Activated effector memory CD4-positive, alpha-beta T cell treated with anti-CD3 and anti-CD28 coated beads, Interleukin-2, amount 50 U/mL, for 16 hours (primary cell): ENCODE measurements at places on chromosomes 6 and 20.

DNA sequence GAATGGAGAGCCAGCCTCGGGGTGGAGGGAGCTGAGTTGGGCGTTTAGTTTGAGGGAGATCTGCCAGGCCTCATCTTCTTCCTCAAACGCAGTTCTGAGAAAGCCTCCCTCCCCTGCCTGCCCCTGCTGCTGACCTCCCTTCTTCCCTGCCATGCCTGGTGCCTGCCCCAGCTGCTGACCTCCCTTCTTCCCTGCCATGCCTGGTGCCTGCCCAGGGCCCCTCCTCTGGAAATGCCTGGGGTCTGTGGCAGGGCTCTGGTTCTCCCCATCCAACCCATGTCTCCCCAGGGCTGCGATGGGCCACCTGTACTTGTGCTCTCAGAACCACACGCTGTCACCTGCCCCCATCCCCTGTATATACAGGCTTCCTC lies 114.6 kb downstream of the VEGFA start:
- DNase-seq: no peak

DNA sequence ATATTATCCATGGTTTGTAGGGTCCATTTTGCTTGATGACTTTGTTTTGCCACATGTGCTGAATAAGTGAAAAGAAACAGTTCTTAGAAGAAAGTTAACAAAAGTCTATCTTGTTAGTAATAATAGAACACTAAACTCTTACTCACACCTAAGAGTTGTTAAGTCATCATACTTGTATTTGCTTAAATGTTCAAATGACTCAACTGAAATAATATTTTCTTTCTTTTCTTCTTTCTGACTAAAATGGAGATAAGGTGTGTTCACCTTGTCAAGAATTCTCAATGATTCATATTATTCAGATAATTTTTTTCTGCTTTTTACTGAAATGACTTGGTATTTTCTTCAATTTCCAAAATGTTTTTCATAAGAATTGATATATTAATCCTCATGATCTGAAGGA lies 327.2 kb downstream of the HTR1B start:
- no peak for DNase-seq

DNA sequence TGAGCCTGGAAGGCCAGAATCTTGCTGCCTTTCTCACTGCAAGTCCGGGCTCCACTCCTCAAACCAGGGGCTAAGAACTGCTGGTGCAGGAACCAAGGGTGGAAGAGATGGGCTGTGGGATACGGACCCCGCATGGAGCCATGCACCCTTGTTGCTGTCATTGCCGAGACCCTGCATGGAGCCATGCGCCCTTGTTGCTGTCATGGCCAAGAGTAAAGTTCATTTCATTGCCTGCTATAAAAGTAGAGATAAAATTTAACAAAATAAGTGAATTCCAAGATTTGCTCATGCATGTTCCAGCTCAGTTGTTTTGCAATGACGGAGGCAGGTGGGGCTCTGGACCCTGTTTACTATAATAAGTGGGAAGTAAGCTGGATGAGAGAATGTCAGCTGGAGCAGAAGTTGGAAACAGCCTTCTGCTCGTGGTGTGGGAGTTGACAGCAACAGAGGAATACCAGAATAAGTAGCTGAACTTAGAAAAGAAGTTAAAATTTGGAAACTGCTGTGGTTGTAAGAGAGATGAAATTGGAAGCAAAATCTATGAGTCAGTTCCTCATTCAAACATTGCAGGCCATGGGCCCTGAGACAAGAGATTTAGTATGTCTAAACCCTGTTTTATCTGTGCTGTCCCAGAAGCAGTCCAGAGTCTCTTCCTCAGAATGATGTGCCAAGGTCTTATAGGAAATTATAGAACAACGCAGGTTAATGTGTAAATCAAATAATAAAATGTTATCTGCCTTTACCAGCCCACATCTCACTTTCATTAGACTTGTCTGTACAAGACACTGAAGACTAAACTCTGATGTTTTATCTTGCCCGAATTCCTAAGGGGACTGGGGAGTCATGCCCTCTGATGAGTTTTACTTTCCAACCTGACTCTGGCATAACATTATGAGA lies 15.8 kb upstream of the THBS2 start:
- DNase-seq: peak; percentile 30

- no peak for DNase-seq
These were observed 142.1 kb upstream of the PHACTR3 start for GRCh38 chr20:59462249-59462648.

- DNase-seq: no peak
These were observed 19.8 kb downstream of the IBTK start for GRCh38 chr6:82227770-82228169.

- no peak for DNase-seq
These were observed 136.9 kb downstream of the SASH1 start for GRCh38 chr6:148479497-148479896.

DNA sequence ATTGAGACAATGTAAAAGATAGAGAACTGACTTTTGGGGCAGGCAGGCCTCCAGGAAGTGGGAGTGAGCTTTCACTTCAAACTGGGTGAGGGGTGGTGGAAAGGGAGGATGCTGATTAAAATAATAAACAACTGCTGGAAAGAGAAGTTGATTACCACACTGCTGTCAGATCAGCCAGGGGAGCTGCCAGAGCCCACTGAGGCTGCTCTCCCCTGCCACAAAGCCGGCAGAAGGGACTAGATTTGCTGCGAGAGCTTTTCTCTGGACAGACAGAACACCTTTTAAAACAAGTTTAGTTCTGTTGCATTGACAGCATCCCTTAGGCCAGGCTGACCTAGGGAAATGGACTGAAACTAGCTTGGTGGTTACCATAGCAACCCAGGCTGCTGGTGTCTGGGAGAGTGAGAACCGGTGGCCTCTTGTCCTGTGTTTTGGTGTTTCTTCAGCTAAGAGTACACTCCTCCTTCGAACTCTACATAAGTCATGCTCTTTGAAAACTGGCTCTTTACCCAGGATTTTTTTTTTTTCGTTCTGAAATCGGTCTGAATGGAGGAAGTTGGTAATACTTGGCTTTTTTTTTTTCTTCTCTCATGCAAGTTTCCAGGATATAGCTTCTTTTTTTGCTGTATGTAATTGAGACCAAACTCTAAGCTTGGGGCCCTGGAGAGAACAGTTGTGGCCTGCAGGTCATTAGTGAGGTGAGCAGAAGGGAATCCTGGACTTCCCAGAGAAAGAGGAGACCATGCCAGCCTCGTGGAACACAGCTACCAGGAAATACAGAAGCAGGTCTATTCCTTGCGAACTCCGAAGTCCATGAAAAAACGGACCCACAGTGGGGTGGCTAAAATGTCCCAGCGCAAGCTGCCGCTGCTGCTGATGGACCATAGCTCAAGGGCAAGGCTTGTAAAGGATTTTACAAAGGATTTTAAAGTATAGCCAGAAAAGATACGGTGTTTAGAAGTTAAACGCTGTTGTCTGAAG lies 374.4 kb downstream of the UTRN start:
- peak; percentile 65 for DNase-seq

DNA sequence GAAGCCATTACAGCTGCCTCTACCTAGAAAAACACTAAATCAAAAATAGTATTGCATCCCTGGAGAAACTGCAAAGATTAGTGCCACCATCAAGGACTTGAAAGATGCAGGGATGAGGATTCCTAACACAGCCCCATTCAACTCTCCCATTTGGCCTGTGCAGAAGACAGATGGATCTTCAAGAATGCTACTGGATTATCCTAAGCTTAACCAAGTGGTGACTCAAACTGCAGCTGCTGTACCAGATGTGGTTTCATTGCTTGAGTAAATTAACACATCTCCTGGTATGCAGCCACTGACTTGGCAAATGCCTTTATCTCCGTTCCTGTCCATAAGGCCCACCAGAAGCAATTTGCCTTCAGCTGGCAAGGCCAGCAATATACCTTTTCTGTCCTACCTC lies 117.4 kb downstream of the TBC1D32 start:
- DNase-seq: no peak

- DNase-seq: no peak
These were observed 2.0 kb downstream of the PDE10A start for GRCh38 chr6:165660857-165661663.

DNA sequence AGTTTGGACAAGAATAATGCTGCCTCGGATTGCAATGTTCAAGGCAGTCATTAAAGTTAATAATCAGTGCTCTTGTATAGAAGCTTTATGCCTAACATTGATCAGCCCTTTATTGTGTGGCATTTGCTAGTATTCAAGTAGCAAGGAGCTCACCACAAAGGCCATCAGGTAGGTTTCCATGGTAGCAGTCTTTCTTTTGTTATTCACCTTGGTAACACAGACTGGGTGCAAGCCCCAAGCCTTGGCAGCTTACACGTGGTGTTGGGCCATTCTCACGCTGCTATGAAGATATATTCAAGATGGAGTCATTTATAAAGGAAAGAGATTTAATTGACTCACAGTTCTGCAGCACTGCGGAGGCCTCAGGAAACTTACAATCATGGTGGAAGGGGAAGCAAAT lies 149.3 kb downstream of the ADAT2 start:
- DNase-seq: no peak

- DNase-seq: no peak
These were observed 82.3 kb upstream of the PLCB4 start for GRCh38 chr20:8986631-8987030.

GRCh38 chr6:105897131-105897530 lies 189.0 kb upstream of the PRDM1 start:
- DNase-seq: no peak

GRCh38 chr20:2873747-2874041 lies 413 bp downstream of the PTPRA start:
- peak; percentile 87 for DNase-seq

GRCh38 chr20:17644451-17644850 lies 37.6 kb downstream of the RRBP1 start:
- no peak for DNase-seq

DNA sequence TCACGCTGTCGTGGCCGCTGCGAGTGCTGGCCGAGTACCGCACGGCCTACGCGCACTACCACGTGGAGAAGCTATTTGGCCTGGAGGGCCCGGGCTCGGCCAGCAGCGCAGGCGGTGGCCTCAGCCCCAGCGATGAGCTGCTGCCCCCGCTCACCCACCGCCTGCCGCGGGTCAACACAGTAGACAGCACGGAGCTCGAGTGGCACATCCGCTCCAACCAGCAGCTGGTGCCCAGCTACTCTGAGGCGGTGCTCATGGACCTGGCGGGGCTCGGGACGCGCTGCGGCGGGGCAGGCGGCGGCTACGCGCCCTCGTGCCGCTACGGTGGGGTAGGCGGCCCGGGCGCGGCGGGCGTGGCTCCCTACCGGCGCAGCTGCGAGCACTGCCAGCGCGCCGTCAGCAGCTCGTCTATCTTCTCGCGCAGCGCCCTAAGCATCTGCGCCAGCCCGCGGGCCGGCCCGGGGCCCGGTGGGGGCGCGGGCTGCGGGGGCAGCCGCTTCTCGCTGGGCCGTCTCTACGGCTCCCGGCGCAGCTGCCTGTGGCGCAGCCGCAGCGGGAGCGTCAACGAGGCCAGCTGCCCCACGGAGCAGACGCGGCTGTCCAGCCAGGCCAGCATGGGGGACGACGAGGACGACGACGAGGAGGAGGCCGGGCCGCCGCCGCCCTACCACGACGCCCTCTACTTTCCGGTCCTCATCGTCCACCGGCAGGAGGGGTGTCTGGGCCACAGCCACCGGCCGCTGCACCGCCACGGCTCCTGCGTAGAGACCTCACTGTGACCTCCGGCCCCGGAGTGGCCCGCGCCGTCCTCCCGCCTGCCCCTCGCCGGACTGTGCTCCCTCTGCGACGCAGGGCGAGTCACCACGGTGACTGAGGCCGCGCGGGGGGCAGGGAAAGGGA lies 5.7 kb downstream of the TMEM151B start:
- DNase-seq: peak; percentile 71

GRCh38 chr6:14720411-14721102 lies 525.3 kb upstream of the JARID2 start:
- no peak for DNase-seq

DNA sequence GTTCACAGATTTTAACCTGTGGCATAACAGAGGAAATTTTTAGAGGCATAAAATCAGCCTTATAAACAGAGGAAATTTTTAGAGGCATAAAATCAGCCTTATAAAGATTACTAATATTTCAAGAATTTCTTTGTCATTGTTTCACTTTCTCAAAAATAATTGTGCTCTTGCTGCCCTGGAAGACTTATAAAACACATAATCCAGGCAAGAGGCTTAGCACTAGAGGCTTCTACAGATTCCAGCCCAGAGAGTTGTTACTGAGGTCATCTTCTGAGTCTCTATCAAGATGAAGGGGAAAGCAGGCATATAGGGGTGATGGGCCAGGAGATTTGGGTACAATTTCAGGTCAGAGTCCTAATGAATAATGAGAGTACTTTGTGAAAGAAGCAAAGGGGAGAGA lies 85.7 kb downstream of the RFPL4B start:
- DNase-seq: no peak

DNA sequence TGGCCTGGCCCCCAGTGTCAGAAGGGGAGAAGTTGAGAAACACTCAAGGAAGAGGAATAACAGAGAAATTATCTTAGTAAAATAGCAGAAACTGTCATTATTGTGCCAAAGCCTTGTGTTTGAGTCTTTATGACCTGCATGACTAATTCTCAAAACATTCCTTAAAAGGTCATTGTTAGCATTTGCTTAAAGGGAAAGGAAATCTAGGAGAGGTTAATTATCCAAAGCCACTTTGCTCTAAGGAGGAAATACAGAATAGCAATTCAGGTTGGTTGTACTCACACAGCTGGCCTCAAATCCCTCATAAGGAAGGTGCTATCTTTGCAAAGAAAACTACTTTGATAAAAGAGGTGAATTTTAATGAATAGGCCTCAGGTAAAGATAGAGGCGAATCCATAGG lies 516.7 kb downstream of the CBLN4 start:
- no peak for DNase-seq

DNA sequence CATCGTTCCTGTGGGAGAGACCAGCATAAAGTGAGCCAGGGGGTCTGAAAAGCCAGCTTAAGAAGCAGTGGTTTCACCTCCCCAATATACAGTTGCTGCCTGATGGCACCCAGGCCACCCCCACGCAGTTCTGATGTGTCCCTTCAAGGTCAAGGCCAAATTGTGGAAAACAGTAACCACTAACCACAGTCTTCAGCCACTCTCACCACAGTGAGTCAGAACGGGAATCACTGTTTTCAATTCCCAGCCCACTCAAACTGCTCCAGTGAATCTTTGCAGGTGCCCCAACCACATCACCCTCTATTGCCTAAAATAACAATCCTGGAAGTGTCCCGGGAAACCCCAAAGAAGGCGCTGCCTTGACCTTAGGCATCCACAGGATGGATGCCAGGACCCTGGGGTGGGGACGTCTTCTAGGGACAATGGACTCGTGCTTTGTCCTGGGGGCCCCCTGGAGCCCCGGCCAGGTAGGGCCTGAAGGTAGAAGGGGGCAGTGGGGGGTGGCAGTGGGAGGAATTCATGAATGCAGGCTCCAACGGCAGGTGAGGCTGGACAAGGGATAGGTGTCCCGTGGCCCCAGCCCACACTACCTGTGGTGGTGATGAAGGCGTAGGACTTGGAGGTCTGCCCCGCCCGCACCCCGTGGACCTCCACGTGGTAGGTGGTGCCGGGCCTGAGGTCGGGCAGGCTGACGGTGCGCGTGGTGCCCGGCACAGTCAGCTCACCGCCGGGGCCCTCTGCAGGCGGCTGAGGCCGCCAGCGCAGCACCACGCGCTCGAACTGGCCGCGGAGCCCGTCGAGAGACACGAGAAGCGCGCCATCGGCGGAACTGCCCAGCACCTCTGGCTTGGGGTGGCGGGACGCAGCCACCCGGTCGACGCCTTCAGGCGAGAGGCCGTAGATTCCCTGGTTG lies 22.2 kb downstream of the TNXB start:
- no peak for DNase-seq
